ENCODE measurements at places on chromosomes 13 and 19.

GRCh38 chr13:65470781-65471180 lies 1759.4 kb downstream of the PCDH9 start:
- DNase-seq = no peak

- no peak for DNase-seq
Observed at GRCh38 chr13:36082806-36083205, 48.4 kb downstream of the DCLK1 start.

- DNase-seq = peak; percentile 94
Observed at GRCh38 chr19:46487802-46488445, 7.7 kb downstream of the PNMA8B start.

- no peak for DNase-seq
Observed at GRCh38 chr13:55550624-55551023, 1590.1 kb upstream of the PRR20A start.

GRCh38 chr19:8307965-8308866 lies at the start of gene CD320:
CD320 (minus strand) TSS chr19:8308358; CDS start chr19:8308290, 68 bp downstream.
- DNase-seq = peak; percentile 96

DNA sequence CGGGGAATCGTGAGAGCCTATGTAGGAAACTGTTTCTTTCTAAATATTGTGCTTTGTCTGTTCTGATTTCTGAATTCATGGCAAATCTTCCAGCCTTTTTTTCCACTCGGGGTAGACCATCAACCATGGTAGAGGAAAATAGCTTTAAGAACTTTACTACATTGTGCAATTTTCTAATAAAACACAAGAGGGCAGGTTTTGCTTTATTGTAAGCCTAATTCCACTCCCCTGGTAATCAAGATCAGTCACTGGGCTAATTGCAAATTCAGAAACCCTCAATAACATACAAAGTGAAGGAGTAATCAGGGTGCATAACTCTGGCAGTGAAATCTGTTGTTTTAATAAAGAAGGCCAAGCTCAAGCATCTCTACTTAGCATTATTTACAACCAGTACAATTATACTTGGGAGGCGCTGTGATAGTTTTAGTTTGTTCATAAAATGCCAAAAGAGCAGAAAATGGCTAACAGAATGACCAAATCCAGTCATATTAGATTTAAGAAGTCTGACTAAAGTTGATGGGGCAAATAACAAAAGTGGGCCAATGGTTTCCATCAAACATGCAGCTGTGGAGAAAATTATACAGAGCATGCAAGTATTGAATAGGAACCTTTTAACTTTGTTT lies 43.8 kb downstream of the DCT start:
- no peak for DNase-seq

GRCh38 chr13:71613066-71613745 lies 253.8 kb downstream of the DACH1 start:
- DNase-seq = no peak

- peak; percentile 15 for DNase-seq
Observed at GRCh38 chr13:43965459-43965845, 85.7 kb downstream of the LACC1 start.

DNA sequence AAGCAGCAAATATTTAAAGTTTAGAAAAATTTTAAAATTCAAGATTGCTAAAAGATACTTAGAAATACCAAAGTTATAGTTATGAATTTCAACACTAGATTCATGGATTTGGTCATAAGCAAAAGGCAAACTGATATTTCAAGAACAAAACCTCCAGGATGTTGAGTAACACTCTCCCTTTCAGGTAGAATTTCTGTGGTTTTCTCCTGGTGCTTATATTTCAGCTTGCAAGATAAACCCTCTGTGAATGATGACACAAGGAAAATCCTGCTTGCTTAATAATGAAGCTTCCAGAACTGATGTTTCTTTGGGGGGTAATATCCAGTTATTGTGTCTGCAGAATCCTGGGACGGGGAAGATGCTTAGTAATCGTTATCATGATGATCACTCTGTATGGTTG lies 320.3 kb upstream of the EDNRB start:
- no peak for DNase-seq

DNA sequence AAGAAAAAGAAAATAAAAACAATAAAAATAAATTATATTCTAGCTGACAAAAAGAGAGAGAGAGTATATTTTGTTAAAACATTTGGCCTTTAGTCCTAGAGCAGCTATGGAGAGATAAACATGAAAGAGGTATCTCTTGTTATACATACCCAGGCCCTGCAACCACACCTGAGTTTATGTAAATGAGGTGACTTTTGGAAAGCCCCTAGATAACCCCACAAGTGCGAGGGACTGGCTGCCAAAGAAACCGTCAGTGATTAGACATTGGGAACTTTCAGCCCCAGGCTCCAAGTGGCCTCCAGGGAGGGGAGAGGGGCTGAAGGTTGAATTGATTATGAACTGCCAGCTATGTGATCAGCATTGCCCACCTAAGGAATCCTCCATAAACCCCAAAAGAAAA lies 2.1 kb upstream of the NLRP7 start:
- DNase-seq = no peak

GRCh38 chr13:21434588-21434987 lies 24.5 kb downstream of the ZDHHC20 start:
- DNase-seq = no peak

DNA sequence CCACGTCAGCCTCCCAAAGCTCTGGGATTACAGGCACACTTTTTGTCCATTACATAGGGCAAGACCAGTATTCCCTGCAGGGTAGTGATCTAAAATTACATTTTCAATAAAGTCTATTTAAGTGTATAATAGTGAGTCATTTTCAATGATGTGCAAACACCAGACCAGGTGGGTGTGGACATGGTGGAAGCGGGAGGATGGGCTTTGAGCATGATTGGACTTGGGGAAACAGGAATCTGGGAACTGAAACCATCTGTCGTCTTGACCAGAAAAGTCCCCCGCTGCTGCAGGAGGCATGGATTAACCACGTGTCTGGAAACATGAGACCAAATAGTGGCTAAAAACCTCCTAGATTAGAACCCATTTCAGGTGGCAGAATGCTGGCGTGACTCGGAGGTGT lies 4.9 kb downstream of the FXYD3 start:
- no peak for DNase-seq

DNA sequence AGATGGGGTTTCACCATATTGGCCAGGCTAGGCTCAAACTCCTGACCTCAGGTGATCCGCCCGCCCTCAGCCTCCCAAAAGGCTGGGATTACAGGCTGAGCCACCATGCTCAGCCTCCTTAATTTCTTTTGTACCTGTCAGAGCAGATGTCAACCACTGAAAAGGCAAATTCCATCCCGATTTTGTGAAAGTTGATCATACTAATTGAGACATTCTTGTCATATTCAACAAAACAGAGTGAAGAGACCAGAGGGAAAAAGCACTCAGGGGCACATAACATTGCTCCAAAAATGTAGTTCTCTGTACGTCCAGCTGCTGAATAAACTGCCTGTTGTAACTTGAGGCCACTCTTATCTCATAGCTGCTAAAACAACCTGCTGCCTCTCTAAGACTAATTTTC lies 27.4 kb upstream of the PSPC1 start:
- DNase-seq = no peak

- DNase-seq = no peak
Observed at GRCh38 chr13:108769213-108770070, 140.0 kb downstream of the MYO16 start.

DNA sequence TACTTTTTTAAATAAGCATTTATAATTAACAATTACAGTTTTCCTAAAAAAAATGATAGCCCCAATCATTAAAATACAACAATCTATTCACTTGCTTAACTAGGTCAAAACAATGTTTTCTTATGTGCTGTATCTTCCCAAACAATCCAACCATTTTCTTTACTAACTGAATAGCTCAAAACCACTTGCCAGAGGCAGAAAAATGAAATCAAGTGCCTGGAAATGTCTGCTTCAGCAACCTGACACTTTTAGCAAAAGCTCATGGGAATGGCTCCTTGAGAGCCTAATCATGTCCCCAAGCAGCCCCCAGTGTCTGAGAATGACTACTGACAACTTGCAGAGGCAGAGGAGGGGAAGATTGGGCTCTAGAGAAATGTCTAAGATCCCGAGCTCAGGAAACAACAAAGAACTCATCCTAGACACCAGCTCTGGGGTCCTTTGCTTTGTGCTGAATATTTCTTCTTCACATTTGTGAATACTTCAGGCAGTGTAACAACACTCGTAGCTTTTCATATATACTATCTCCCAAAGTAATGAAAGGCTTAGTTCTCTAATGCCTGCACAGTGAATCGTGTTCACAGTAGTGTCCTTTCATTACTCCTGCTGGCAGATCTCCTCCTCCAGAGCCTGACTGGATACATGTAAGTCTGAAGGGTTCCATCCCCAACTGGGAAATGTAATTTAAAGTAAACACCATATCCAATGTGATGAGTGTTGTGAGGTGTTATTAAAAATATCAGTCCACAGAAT lies 280.0 kb downstream of the LHFPL6 start:
- no peak for DNase-seq

- DNase-seq = no peak
Observed at GRCh38 chr13:80215368-80215767, 125.6 kb downstream of the SPRY2 start.

Measured in nephron progenitor cell (in vitro differentiated cells).